T-cell (primary cell): ENCODE measurements at places on chromosomes 6 and 20.

- no peak for DNase-seq
Observed at GRCh38 chr6:25601800-25602673, 50.0 kb upstream of the SCGN start.

DNA sequence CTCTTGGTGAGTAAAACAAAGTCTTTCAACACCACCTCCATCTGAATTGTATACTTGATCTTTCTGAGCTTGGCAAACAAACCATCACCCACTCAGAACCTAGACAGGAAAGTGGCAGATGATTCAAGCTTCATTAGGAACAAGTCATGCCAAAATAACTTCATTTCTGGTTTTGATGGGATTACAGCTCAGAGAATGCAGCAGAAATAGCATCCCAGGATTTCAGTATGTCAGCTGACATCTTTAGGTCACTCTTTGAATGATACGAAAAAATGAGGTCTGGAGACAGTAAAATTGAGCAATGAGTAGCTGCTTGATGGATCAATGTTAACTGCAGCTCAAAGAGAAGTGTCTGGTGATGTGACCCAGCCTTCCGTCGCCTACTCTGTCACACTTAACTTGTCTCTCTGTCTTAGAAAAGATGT, 92.4 kb downstream of the GJA10 start:
- DNase-seq: no peak

GRCh38 chr6:89146718-89147700, 1.2 kb downstream of the PM20D2 start:
- DNase-seq: no peak

DNA sequence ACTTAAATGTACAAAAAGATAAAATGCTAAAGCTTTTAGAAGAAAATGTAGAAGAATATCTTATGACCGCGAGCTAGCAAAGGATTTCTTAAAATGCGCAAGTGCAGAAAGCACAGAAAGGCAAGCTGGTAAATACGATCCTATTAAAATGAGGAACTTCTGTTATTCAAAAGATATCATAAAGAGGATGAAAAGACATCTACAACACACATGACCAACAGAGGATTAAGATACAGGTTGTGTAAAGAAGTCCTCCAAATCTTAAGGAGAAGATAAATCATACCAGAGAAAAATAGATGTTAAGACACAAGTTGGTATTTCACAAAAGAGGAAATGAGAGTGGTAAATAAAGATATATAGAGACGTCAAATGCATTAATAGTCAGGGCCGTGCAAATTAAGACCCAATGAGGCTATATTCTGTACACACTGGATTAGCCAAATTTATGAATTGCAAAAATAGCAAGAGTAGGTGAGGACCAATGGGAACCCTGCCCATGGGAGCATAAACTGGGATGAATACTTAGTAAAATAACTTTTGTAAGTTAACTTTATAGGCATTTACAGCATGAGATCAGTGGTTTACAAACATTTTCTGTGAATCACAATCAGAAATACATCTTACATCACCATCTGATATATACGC, 23.0 kb downstream of the APCDD1L start:
- DNase-seq: no peak

- DNase-seq: no peak
Observed at GRCh38 chr6:129240492-129240853, 357.5 kb downstream of the LAMA2 start.

GRCh38 chr6:31225735-31226134, 46.2 kb downstream of the HLA-C start:
- DNase-seq: no peak

DNA sequence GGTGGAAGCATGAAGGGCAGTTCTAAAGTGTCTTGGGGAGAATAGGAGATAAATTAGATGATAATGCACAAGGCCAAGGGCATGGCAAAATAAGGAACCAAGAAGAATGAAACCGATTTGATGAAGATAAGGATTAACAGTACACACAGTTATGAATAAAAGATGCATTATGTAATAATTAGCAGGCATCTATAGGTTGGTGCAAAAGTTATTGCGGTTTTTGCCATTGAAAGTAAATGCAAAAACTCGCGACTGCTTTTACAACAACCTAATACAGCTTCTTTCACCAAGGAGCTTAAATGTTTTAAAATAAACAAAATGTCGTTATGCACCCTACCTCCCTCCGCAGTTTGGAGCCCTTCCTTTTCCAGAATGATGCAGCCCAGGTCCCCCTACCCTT, 29.0 kb downstream of the MAS1 start:
- DNase-seq: no peak

DNA sequence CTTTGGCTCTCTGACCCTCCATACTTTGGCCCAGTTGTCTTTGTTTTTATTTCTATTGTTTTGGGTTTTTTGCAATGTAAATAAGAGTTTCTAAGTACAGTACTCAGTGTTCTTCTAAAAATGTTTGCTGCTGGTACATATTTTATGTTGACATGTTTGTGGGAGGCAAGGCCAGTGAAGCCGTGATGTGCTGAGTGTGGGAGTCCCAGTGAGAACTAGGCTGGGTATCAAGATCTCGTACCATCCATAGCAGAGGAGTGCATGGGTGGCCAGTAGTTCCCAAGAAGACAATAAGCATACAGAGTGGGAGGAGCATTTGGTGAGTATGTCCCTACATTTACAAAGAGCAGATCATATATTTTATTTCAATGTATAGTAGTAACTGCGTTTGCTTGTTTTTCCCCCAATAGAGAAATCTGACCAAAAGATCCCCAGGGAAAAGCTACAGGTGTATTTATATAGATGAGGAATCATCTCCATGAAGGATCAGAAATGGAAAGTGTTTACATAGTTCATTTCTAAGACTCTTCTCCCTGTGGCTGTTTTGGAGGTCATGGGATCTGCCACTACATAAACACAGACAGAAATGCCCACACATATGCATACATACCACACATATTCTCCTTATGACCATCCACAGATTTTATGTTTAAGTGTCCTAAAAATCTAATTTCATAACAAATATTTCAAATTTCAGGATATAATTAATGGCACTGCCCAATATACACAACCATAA, 285.9 kb downstream of the ALDH8A1 start:
- no peak for DNase-seq

DNA sequence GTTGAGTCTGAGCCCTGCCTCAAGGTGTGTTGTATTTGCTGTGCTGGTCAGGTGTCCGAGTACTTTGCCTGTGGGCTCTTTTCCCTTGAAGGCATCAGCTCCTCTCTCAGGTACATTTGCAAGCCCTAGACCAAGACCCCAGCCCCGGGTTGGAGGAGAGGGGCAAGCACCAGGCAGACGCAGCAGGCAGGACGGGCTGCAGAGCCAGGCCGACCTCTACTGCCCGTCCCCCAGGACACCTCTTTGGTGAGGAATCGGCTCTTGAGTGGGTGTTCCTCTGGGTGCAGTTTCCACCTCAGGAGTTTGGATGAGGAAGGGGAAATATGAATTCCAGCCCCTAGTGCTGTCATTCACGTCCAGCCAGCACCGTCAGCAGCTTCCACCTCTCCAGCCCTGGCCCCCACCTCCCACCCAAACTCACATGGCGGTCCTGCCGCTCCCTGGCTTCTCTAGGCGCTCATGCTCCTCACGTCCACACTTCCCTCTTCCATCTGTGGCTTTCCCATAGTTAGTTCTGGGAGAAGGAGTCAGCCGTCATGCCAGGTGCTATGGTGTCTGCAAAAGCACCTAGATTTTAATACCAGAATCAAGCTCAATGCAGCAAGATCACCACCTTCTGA, 183.9 kb downstream of the DLL1 start:
- DNase-seq: no peak

- no peak for DNase-seq
Observed at GRCh38 chr20:19232997-19233794, 20.8 kb downstream of the SLC24A3 start.
